ENCODE measurements at places on chromosomes 5 and 9.

DNA sequence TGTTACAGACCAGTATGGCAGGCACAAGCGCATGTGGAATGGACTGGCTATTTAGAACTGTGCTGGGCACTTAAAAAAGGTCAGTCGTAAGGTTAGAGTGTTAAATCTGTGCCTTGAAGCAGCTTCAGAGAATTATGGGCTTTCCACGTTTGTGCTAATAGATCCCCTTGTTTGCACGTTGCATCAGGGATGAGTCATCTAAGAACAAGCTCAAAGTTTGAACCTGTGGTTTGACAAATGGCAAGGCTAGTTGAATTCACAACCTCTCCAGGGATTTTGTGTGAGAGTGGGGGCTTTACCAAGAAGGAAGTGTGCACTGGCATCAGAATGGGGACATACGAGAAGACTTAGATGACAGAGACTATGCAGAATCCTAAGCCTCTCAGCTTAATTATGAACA, 249.6 kb downstream of the IRX1 start:
- no peak overlapping the region for H3K4me3 ChIP-seq
- no peaks in the 10 kb centered on the region for H3K36me3 ChIP-seq
- DNase-seq: no peak

DNA sequence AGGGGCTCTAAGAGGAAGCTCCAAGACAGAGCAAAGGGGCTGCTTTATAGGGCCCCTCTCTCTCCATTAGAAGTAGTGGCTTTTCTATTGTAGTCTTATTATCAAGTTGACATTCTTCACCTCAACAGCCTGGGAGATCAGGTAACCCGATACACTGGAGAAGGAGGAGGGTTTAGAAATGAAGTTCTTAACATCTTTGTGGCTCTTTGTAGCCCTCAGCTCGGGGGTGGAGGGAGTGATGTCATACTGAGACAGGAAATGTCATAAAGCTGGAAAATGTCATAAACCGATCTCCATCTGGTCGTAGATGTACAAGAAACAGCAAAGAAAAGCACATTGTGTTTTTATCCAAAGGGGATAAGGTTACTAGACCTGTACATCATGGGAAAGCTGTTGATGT, 17.9 kb downstream of the PDZD2 start:
- H3K4me1 ChIP-seq: peaks cover 5% of the 10 kb centered on the region
- H3K27ac ChIP-seq: no peak overlapping the region
- no peaks in the 10 kb centered on the region for H3K36me3 ChIP-seq
- no peak for DNase-seq
- no peak overlapping the region for H3K4me3 ChIP-seq

DNA sequence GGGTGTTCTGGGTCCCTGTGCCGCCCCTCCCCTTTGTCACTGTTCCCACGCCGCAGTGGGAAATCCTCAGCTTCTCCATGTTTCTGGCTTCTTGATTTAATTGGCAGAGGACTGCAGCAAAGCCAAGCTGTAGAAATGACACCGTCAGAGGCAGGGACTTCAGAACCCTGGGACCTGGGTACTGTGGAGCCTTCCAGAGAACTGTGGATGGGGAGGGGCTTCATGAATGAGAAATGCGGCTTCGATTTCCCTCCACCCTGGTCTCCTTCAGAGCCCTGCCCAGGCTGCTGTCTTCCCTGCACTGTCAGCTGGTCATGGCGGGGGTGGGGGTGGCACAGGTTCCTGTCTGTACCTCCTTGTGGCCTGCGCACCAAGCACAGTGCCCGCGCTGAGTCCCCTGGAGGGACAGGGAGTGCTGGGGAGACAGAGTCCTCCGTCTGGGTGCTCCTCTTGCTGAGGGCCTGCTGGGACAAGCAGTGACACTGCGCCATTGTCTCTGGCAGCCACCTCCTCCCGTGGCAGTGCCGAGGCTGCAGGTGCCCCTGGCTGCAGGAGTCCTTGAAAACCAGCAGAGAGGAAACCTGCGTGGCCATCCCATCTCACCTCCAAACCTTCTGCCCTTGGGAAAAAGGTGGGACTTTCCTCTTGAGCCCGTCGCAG, 47.2 kb downstream of the COL5A1 start:
- H3K4me1 ChIP-seq: no peaks in the 10 kb centered on the region
- no peaks in the 10 kb centered on the region for H3K36me3 ChIP-seq
- H3K27ac ChIP-seq: no peak overlapping the region
- no peak overlapping the region for H3K4me3 ChIP-seq
- DNase-seq: no peak

DNA sequence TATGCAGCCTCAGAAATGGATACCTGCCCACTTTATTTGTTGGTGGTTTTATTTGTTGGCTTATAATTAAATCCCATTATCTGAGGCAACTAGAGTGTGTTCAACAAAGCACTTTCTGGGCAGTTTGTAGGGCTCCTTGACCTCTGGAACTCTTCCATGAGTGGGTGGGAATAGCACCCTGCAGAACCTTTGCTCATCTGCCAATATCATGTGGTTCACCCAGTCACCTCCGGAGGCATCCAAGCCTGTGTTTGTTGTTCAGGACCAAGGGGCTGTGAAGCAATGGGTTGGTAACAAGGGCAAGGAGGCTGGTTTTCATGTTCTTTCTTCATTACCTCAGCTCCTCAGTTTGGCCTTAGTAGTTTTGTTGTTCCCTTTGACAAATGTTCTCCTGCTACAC, 314.0 kb downstream of the NDUFS4 start:
- DNase-seq: peak; percentile 21
- H3K27me3 ChIP-seq: no peaks in the 10 kb centered on the region
- H3K27ac ChIP-seq: no peak overlapping the region
- no peaks in the 10 kb centered on the region for H3K36me3 ChIP-seq

DNA sequence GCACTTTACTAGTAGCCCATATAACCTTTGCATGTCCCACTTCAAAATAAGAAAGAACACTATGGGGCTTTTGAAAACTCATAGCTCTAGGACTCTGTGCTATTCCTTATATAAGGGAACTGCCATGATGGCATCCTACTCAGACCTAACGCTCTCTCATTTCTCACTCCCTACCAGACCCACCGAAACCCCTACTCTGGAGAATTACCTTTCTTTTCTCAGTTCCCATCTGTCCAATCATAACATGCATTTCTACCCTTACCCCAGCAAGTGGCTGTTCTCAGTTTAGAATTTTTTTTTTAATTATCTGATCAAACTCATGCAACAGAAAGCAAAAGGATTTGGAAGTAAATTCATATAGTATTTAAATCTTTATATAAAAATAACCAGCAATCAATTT, 27.3 kb downstream of the CARNMT1 start:
- H3K4me3 ChIP-seq: no peak overlapping the region
- H3K4me1 ChIP-seq: no peaks in the 10 kb centered on the region

DNA sequence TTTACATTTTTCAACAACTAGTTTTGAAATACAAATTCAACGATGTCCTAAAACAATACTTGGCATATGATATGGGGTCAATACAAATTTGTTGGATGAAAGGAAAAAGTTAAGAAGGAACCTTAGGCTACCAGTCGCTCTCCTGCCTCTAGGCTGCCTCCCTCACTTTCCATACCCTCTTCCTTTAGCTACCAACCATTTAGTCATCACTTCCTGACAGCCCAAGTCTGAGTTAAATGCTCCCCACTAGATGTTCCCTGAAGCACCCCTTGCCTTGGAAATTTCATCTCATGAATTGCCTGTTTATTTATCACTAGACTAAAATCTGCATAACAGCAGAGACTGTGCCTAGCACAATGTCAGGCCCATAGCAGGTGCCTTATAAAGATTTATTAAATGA, 2.7 kb upstream of the LARS1 start:
- no peak overlapping the region for H3K27ac ChIP-seq
- H3K27me3 ChIP-seq: no peaks in the 10 kb centered on the region
- peak; percentile 31 for DNase-seq

DNA sequence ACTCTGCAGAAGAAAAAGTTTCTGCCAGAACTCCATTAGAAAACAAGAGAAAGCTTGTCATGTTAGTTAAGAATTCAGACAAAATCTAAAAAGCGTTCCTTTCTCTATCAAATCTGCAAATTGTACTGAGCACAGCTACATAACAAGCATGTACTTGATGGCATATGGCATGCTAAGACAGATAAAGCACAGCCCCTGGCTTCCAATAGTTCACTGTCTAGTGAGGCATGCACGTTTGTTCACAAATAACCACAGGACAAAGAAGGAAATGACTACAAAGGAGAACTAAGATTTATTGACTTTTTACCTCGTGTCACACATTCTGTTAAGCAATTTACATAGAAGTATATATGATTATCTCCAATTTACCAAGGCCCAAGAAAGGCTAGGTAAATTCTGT, 518.2 kb upstream of the TLE4 start:
- DNase-seq: peak; percentile 13
- no peaks in the 10 kb centered on the region for H3K4me1 ChIP-seq
- H3K27ac ChIP-seq: no peak overlapping the region

DNA sequence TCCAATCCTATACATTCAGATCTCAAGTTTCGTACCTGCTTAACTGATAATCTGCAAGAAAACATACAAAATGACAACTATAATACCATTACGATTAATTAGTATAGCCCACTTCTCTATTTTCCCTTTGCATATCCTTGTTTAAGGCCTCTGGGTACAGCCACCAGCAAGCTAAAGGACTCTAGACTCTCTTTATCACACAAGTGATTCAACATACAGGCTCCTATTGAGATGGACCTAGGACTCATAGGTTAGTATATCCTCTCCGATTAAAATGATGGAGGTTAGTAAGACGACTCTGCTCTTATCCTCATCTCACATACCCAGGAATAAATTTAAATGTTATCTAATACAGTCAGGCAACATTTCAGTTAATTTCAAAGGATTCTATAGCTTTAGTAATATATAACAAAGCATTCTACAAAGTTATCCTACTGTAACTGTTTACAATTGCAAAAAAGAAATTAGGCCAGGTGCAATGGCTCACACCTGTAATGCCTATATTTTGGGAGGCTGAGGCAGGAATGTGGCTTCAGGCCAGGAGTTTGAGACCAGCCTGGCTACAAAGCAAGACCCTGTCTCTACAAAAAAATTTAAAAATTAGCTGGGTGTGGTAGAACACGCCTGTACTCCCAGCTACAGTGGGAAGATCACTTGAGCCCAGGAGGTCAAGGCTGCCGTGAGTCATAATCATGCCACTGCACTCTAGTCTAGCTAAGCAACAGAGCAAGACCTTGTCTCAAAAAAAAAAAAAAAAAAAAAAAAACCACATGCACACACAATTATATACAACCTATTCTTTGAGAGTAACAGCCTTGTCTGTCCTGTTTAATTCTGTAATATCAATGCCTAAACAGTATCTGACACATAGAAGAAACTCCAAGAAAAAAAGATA, 15.4 kb downstream of the HAUS6 start:
- peak; percentile 30 for DNase-seq
- no peaks in the 10 kb centered on the region for H3K4me1 ChIP-seq
- H3K36me3 ChIP-seq: peaks cover 32% of the 10 kb centered on the region
- H3K27me3 ChIP-seq: no peaks in the 10 kb centered on the region

DNA sequence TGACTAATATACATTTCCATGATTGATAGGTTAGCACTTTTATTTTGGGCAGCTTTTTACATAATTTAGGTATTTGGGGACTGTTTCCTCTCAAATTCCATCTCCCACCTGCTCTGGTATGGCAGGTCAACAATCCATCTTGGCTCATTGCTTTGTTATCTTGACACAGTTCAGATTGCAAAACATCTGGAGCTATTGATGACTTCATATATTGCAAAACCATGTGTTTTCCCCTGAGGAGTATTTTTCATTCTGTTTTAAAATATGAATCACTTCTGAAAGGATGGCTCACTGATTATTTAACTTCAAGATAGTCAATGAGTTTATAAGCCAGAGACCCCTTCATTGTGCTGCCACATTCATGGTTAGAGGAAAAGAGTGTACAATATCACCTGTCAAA, 1206.0 kb upstream of the C9orf72 start:
- peaks cover 12% of the 10 kb centered on the region for H3K4me1 ChIP-seq
- H3K27me3 ChIP-seq: no peaks in the 10 kb centered on the region
- no peaks in the 10 kb centered on the region for H3K36me3 ChIP-seq

GRCh38 chr5:139820130-139820529, 24.5 kb downstream of the PSD2 start:
- peaks cover 30% of the 10 kb centered on the region for H3K27me3 ChIP-seq
- no peak for DNase-seq
- H3K4me3 ChIP-seq: no peak overlapping the region
- no peaks in the 10 kb centered on the region for H3K4me1 ChIP-seq
- no peak overlapping the region for H3K27ac ChIP-seq

GRCh38 chr5:31415009-31415923, 116.6 kb downstream of the DROSHA start:
- H3K36me3 ChIP-seq: peaks cover 48% of the 10 kb centered on the region
- H3K27me3 ChIP-seq: no peaks in the 10 kb centered on the region
- H3K4me3 ChIP-seq: no peak overlapping the region
- DNase-seq: no peak
- H3K27ac ChIP-seq: no peak overlapping the region

- H3K4me1 ChIP-seq: no peaks in the 10 kb centered on the region
- no peak overlapping the region for H3K4me3 ChIP-seq
- H3K27ac ChIP-seq: no peak overlapping the region
- H3K36me3 ChIP-seq: no peaks in the 10 kb centered on the region
- peaks cover 5% of the 10 kb centered on the region for H3K27me3 ChIP-seq
- peak; percentile 10 for DNase-seq
Measured at GRCh38 chr9:91740701-91741100, 209.3 kb downstream of the ROR2 start.

DNA sequence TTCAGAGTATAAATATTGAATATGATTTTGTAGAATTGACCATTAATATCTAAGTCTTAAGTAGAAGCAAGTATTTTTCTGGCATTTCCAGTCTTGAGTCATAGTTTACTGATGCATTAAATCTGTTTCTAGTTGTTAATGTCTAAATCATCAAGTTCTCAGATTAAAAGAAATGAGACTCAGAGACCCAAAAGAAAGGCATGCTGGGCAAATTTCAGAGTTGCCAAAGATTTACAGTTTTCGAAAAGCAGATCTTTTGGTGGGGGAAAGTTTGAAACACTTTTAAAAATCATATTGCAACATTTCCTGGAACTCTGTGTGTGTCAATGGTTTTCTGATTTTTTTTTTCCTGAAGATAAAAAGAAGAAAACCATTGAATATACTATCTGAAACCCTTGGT, 60.9 kb downstream of the ANKRD55 start:
- no peaks in the 10 kb centered on the region for H3K36me3 ChIP-seq
- no peaks in the 10 kb centered on the region for H3K27me3 ChIP-seq
- no peak overlapping the region for H3K27ac ChIP-seq
- DNase-seq: peak; percentile 3

GRCh38 chr9:72025906-72026305, 34.5 kb downstream of the C9orf57 start:
- no peak overlapping the region for H3K27ac ChIP-seq
- peaks cover 8% of the 10 kb centered on the region for H3K4me1 ChIP-seq
- no peak for DNase-seq
- H3K4me3 ChIP-seq: no peak overlapping the region
- H3K27me3 ChIP-seq: no peaks in the 10 kb centered on the region

All from PC-3 (cell line).